Stimulated activated CD8-positive, alpha-beta memory T cell treated with anti-CD3 and anti-CD28 coated beads, Interleukin-4, amount 100 ng/mL, for 4 hours (primary cell): ENCODE measurements at places on chromosomes 11 and 22.

DNA sequence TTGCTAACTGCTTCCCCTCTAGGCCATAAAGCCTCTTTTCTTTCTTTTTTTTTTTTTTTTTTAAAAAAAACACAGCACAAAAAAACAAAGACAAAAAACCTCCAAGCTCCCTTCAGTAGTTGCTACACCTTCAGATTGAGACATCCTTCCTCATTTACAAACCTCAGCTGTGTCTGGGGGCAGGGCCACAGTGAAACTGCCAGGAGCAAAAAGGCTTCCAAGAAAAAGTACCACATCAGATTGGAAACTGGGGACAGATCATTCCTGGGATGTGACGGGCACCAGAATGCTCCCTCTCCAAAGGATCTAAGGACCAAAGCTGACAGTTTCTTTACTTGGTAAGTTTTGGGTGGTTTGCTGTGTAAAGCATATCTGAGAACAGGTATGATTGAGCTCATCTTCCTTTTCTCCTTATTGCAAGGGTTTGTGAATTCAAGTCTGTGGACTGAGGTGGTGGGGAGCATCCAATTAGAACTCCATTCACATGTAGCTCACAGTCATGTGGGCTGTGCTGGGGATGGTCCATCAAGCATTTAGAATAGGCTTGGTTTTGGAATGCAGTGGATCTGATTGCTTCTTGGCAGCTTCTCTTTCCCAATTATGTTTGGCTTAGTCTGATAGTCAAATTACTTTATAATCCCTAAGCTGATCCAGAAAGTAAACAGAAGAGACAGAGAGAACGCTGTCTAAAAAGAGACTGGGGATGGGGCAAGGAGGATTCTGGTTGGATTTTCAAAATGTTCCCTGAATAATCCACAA is 705 bp downstream of the BBOX1 start:
- DNase-seq = no peak

- DNase-seq = no peak
These were observed 208.5 kb downstream of the RAB38 start for GRCh38 chr11:87966694-87967093.

- no peak for DNase-seq
These were observed 125.9 kb downstream of the TEAD1 start for GRCh38 chr11:12800032-12800671.

DNA sequence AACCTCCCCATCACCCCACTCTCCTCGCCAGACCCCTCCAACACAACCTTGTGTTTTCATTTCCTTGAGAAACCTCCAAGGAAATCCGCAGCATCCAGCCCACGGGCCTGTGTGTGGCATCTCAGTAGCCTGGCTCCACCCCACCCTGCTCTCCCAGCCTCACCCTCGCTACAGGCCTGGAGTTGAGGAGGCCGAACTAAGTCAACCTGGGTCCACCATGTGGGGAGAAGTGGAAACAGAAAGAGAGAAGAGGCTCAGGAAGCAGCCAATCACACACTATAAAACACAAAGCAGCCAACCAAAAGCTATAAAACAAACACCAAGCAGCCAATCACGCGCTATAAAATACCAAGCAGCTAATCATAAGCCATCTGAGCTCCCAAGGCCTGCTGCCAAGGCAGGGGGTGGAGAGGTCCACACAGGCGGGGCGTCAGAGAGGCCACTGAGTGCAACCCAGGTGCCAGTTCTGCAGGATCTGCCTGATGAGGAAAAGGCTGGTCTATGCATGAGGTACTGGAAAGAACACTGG is 72.0 kb downstream of the MICAL3 start:
- no peak for DNase-seq

GRCh38 chr11:12534549-12534948 is 139.7 kb upstream of the TEAD1 start:
- DNase-seq = no peak

DNA sequence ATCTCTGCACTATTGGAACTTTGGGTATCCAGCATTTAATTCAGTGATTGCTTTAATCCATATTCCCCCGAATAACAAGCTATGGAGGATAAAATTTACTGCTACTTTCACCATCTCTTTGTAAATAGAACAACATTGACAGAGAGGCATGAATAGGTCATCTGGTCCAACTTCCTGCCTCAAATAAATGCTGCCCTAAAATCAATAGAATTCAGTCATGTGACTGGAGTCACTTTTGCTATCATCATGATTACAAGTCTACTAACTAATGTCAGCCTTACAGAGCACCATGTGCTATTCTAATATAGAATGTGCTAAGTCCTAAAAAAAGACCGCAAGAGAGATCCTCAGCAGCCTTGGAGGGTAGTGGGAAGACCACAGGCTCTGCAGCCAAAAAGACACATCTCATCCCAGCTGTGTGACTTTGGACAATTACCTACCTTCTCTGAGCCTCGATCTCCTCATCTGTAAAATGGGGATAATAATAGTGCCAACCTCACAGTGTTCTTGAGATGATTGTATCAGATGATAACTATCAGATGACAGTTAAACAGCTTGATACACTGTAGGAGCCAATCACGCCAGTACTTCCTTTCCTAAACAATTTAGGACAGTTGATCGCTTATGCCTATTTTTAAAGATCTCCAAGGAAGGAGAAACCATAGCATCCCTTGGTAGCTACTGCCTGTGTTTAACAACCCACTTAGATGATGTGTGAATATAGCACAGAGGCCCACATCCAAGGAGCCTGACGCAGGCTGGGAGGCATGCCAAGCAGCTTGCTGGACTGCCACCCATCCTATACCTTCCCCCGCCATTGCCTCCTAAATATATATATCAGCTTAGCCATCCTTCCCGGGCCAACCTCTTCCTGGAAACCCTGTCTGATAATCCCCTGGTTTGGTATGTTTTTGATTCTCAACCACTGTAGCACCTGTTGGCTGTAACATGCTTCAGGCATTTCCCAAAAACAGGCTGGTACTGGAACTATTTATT is 77.3 kb upstream of the PHF21A start:
- DNase-seq = no peak

- DNase-seq = no peak
These were observed 57.1 kb downstream of the FAM181B start for GRCh38 chr11:82676483-82677094.

GRCh38 chr11:134270250-134270714 is 5.9 kb upstream of the GLB1L3 start:
- no peak for DNase-seq

DNA sequence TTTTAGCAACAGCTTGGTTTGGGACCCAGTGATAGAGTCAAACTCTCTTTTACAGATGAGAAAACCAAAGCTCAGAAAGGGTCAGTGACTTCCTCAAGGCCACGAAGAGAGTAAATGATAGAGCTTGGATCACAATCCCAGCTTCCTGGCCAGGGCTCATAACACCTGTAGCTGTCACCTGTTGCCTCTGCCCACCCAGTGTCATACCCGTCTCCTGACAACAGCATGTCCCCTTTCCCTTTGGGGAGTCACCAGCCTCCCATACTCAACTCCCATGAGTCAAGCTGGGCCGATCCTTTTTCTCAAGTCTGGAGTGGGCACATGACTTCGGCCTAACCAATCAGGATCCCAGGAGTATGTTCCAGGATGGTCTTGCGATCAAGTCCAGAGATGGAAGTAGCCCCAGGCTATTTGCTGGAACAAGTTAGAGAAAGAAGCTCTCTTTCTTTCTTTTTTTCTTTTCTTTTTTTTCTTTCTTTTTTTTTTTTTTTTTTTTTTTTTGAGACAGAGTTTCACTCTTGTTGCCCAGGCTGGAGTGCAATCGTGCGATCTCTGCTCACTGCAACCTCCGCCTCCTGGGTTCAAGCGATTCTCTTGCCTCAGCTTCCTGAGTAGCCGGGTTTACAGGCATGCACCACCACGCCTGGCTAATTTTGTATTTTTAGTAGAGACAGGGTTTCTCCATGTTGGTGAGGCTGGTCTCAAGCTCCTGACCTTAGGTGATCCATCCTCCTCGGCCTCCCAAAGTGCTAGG is 27.8 kb upstream of the MYH9 start:
- DNase-seq = no peak

DNA sequence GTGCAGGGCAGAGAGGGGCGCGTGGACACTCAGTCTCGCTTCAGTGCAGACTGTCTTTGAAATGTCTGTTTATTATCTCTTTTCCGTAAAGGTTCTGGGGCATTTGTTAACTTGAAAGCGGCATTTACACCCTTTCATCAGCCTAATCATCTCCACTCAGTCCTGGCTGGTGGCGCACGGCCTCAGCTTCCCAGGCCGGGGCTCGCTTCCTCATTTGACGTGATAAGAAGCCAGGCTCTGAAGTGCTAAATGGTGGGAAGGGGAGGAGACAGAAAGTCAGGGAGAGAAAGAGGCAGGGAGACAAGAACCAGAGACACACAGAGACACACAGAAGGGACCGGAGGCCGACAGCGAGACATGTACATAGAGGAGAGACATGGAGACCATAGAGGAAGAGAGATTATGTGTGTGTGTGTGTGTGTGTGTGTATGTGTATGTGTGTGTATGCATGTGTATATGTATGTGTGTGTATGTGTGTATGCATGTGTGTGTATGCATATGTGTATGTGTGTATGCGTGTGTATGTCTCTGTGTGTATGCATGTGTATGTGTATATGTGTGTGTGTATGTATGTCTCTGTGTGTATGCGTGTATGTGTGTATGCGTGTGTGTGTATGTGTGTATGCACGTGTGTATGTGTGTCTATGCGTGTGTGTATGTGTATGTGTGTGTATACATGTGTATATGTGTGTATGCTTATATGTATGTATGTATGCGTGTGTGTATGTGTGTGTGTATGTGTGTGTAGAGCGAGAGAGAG is 101.5 kb downstream of the ST3GAL4 start:
- no peak for DNase-seq

GRCh38 chr11:90326647-90327046 is 103.8 kb upstream of the CHORDC1 start:
- no peak for DNase-seq

GRCh38 chr11:30893318-30893717 is 307.2 kb upstream of the MPPED2 start:
- DNase-seq = no peak

DNA sequence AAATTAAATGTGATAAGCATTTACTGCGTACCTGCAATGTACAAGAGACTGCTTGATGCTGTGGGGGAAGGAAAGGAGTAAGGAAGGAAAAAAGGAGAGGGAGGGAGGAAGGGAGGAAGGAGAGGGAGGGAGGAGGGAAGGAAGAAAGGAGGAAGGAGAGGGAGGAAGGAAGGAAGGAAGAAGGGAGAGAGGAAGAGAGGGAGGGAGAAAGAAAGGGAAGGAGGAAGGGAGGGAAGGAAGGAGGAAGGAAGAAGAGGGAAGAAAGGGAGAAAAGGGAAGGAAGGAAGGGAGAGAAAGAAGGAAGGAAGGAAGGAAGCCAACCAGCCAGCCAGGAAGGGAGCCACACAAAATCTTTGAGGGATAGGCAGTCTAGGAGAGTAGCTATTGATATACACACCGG is 44.0 kb upstream of the MYO18B start:
- DNase-seq = no peak

- DNase-seq = peak; percentile 85
These were observed 6.2 kb upstream of the NEAT1 start for GRCh38 chr11:65416341-65416824.

DNA sequence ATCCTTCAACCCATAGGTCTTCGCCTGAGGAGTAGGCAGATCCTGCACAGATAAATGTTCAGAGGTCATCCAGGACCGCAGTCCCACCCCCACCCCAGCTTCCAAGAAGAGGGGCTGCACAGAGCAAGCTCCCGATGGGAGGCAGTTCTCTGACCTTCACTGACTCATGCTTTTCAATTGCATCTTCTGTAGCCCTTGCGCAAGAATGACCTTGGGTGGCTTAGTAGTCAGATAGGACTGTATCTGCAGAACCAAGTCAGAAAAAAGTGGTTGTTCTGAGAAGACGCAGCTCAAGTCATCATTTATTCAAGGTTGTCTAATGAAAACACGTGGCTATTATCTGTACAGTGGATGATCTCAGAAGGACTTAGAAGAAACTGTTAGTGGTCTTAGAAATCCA is 16.4 kb upstream of the GRAMD1B start:
- no peak for DNase-seq

GRCh38 chr22:26589367-26589844 is 526 bp downstream of the TPST2 start:
- no peak for DNase-seq

DNA sequence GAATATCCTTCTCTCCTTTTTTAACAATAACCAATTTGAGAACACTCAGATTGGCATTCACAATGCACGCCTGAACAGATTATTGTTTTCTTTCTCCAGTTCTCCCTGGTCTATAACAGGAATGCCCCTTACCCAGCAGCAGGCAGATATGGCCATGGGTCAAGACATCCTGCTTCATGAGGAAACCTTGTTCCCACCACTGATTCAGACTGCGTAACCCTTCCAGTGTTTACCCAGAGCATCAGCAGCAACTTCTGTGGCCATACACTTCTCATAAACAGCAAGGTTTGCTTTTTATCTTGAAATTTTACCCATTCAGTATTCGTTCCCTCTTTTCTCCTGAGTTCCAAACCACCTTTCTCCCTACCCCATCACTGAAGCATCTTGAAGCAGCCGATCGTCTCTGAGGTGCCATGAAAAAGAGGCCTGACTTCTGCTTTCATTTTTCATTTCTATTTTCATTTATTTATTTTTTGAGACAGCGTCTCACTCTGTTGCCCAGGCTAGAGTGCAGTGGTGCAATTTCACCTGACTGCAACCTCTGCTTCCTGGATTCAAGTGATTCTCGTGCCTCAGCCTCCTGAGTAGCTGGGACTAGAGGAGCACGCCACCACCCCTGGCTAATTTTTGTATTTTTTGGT is 9.6 kb downstream of the PTS start:
- DNase-seq = no peak

DNA sequence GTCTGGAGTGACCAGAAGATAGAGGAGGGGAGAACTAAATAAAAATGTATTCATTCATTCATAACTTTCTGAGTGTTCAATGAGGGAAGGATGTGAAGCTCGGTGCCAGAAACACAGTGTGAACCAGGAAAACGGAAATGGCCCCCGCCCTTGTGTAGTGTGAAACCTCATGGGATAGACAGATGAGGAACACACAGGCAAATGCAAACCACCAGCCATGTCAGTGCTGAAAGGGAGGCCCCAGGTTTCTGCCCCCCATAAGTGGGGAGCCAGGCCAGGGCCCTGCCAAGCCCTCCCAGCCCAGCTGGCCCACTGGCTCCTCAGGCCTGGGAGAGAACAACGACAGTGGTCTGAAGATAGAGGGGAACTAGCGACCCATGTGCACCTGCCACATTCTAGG is 30.5 kb downstream of the LARGE1 start:
- DNase-seq = no peak
